ENCODE measurements at places on chromosomes 3 and 15.

DNA sequence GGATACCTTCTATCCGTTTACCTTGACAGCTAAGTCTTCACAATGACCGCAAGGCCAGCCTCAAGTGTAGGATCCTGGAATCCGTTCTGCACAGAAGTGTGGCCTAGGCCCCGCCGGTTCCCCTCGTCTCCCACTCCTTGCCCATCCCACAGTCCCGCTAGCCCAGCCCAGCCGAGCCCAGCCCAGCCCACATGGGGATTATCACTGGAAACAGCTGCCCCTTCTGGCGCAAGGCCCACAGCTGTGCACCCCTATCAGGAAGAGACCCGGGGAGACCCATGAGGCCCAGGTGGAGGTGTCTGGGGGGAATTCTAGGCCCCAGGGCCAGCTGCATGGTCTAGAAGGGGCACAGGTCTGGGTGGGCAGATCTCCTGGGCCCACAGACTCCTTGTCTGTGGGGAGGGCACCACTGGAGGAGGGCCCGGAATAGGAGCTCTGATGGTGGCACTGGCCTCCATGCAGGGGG, 27.9 kb upstream of the KLF13 start:
- no peak for DNase-seq

- no peak for DNase-seq
Measured at GRCh38 chr15:94793641-94794040, 562.3 kb downstream of the MCTP2 start.

DNA sequence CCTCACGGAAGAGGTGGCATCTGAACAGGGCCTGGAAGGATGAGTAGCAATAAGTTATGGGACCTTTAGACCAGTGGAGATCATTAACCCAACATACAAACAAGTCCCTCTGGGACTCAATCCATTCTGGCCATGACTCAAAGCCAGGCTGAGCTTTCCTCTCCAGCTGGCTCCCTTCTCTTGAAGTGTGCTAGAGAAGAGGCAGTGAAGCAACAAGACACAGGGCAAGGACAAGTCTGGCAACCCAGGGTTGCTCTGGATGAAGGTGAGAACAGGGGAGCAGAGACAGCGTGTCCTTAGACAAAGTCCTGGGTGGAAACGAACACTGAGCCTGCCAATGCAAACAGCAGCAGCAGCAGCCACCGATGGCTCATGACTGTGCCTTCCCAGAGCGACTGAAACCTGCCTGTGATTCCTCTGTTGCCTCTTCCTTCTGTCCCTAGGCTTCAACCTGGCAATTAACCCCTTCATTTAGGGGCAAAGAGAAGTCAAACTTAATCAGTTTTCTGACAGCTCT, 86.8 kb downstream of the BDH1 start:
- DNase-seq = no peak

GRCh38 chr3:86562090-86562489, 428.9 kb downstream of the VGLL3 start:
- no peak for DNase-seq

DNA sequence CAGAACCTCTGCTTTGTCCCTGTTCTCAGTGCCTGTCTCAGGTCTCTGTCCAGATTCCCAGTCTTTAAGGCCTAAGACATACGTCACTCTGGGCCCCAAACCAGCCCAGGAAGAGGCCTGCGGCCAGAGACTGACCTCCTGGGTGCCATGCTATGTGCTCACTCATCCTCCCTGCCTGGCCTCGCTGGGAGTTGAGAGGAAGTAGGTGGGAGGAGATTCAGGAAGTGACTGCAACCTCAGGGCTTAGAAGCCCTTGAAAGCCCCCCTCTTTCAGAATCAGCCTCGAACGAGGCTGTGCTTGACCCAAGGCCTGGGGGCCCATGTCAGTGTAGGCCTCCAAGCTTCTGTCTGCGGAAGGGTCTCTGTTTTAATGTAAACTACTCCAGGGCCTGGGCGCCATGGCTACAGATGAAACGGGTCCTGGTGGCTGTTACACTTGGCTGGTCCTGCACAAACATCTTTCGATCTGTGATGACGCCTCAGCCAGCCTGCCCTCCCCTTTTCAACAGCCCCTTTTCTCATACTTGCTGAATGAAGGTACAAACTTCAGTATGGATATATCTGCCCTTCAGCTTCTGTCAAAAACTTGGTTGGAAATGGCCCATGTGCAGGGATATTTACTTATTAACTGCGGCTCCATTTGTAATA, 11.7 kb downstream of the RASGRF1 start:
- no peak for DNase-seq

DNA sequence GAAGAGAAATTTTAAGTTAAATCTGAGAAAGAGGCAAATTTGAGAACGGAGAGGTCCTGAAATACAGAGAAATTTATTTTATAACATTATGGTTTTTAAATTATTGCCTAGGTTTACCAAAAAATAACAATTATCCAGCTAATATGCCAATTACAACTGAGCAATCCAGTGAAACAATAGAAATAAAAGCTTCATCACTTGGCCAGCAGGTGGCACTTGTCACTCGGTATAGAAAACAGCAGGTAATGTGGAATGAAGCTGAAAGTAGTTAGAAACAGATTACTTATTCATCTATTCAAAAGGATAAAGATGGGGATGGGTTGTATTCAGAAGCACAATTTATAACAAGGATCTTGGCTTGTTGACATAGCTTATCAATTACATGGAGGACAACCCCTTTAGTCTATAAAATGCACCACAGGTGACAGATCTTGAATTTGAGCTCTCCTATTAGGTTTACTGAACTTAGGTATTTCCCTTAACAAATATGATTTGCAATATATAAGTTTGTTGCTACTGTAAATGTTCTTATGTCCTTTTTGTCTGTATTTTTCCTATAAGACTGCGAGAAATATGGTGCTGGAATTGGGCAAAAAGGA, 70.1 kb upstream of the GUCA1C start:
- no peak for DNase-seq

- no peak for DNase-seq
Measured at GRCh38 chr3:44339181-44340057, 853 bp downstream of the TCAIM start.

GRCh38 chr3:133563186-133563591, 10.3 kb upstream of the CDV3 start:
- DNase-seq = no peak

DNA sequence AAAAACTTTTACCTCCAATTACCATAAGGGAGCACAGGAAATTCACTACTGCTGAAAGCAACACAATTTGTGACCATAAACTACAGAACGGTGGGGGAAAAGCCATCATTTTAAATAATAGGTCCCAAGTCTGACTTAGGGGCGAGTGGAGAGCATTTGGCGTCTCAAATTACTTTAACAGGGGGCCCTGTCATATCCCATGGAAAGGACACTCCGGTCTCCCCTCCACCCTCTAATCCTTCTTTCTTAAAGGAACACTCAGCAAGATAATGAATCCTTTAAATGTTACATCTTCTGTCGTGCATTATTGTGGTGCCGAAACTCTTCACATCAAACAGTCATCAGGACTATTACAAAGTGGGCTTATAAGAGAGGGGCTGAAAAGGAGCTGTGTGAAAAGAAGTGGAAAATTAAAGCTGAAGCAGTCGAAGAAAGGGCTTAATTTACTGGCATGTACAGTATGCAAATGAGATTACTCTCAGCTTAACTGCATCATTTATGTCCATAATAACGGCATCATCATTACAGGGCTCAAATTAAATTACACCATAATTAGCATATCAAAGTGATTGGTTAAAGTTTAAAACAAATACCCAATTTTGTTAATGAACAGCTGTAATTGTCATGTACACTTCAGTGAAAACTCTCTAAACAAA, 342.2 kb downstream of the FOXP1 start:
- DNase-seq = no peak

DNA sequence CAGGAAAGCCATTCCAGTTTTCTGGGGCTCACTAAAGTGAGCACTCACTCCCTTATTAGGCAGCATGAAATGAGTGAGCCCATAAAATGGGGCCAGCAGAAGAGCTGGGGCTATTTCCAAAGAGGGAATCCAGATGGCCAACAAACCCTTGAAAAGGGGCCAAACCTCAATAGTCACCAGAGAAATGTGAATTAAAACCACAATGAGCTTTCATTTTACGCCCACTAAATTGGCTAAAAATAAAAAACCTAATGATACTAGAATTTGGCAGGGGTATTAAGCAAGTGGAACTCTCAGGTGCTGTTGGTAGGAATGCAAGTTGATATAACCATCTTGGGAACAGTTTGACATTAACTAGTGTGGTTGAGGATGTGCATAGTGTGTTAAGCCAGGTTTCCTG, 42.1 kb upstream of the RAF1 start:
- no peak for DNase-seq

DNA sequence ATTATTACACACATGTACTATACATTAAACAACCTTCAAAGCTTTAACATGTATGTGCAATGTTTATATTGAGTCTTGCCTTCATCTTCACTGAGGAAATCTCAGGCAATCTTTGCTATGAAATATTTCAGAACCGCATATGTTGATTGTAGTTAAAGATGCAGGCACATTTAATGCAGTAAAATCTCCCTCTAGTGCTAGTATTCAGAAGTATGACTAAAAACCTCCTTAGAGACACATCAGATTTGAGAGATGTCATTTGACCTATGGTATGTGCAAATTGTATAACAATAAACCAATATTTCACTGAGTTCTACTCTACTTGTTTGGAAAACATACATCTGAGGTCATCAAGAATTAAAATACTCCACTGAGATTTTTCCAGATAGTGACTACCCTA, 123.8 kb upstream of the C15orf61 start:
- no peak for DNase-seq

DNA sequence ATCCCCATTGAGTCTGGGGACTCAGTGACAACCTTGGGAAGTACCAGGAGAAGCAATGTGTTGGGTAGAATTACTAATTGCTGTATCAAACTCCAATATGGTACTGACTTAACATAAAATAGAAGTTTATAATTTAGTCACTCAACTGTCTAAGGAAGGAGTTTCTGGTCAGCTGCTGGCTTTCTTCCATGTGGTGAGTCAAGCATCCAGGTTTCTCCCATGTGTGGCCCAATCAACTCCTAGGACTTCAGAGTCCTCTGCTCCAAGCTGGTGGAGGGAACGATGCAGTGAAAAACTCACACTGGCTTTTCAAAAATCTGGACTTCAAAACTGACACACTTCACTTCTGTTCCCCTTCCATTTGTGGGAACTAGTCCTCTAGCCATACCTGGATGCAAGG, 25.2 kb downstream of the WNT5A start:
- DNase-seq = no peak
